Stimulated activated CD4-positive, alpha-beta T cell treated with anti-CD3 and anti-CD28 coated beads, Interleukin-15, amount 100 ng/mL, for 24 hours (primary cell): ENCODE measurements at places on chromosomes 5 and 9.
A peak's percentile ranks its signal among the peaks of the same experiment; 100 is the strongest.

- DNase-seq: no peak
Measured at GRCh38 chr5:97623441-97623840, 440.4 kb upstream of the RIOK2 start.

GRCh38 chr9:32574858-32575257 is 1.9 kb upstream of the NDUFB6 start:
- DNase-seq: no peak

DNA sequence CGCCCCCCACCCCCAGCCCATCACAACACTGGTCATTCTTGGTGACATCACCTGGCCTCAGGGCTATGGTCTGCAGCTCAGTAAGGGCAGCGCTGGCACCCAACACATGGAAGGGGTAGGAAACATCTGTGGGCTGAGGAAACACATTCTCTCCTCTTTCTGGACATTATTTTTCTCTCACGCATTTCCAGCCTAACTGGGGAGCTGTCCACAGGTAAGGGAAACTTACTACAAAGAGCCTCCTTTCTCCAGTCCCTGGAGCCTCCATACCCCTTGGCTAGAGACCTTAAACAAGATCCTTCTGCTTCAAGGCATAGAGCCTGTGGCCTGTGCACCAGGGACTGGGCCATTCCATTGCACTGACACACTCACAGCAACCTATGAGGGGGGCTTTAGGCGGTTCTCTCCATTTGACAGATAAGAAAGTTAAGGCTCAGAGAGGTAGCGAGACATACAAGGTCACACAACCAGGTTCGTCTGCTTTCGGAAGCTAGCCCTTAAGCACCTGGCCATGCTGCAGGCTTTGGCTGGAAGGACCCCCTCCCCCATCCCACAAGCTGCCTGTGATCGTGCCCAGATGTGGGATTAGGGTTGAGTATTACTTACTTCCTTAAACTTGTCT is 40.7 kb downstream of the CXXC5 start:
- DNase-seq: no peak

DNA sequence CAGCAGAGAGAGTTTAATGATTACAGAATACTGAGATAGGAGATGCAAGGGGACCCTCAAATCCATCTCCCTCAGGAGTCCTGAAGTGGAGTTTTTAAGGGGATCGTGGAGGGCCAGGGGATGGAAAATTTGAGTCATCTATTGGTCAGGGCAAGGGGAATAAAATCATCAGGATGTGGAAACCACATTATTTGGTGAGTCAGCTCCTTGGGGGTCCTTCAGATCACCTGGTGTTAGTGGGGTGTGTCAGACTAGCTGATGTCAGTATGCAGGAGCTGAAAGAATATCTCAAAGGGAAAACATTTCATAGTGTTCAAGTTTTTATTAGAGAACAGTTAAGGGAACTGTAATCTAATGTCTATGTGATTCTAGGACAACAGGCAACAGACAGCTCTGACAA is 183.0 kb upstream of the FTMT start:
- no peak for DNase-seq

- DNase-seq: peak; percentile 46
Measured at GRCh38 chr9:69317894-69318293, 7.1 kb upstream of the ENTREP1 start.

DNA sequence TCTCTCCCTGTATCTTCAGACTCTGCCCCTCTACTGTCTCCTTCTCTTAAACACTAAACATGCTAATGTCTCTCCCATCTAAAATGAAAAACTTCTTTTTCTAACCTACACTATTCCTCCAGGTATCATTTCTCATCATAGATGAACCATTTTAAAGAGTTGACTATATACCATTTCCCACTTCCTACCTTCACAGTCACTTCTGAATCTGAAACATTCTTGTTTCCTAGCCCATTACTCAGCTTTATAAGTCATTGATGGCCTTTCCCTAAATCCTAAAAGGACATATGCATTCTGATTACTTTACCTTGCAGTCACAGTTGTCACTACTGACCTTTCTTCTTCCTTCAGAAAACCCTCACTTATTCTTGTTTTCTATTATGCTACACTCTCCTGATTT is 118.2 kb downstream of the SSBP2 start:
- DNase-seq: no peak

DNA sequence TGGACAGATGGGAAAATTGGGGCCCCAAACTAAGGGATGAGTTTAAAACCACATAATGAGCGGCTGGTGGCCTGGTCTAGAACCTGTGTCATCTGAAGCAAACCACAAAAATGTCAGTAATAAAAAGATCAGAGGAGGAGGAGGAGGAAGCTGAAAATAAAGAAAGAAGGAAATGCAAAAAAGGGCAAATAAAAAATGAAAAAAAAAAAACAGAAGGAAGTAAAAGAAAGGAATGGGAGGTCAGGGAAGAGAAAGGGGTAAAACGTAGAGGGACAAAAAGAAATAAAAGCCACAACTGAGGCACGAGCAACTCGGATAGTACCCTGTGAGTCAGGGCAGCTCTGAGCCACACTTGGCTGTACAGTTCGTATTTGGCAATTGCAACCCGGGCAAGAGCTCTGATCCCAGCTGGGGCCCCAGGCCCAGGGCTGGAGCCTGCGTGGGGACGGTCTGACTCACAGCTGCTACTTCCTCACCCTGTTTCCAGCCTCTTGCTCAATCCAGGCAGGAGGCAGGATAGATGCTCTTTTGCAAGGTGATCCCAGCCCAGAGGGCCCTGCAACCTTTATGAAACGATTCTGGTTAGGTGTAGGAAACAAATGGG is 137.9 kb upstream of the TRIM32 start:
- DNase-seq: peak; percentile 3
